ENCODE measurements at places on chromosomes 6 and 20.

- DNase-seq: no peak
Measured at GRCh38 chr20:46251211-46251673, 57.1 kb downstream of the CDH22 start.

DNA sequence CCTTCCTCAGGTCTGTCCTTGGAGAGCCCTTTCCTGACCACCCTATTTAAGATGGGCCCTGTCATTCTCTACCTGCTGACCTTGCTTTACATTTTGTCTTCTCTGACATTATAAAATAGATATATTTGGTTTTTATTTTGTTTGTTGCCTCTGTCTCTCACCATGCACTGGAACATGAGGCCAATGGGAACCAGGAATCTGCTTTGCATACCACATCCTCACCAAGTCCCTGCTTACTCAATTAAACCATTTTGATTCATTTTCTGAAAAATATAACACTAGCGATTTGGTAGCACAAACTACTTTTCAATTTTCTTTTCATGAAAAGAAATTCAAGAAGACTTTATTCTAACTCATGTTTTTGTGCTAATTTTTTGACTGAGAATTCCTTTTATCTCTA lies 32.8 kb upstream of the POPDC3 start:
- no peak for DNase-seq

DNA sequence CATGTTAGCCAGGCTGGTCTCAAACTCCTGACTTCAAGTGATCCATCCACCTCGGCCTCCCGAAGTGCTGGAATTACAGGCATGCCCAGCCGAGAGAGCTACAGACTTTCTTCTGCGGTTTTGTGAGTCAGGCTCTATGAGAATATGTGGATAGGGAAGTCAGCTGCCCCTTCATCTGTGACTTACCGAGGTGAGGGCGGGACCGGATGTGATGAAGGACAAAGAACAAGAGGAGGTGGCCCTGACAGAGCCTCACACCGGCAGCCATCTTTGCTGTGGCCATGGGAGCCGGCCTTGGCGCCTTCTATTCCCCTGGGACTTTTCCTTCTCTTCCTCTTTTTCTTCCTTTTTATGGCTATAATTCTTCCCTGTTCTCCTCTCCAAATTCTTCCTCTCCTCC lies 67.0 kb downstream of the IYD start:
- DNase-seq: no peak

DNA sequence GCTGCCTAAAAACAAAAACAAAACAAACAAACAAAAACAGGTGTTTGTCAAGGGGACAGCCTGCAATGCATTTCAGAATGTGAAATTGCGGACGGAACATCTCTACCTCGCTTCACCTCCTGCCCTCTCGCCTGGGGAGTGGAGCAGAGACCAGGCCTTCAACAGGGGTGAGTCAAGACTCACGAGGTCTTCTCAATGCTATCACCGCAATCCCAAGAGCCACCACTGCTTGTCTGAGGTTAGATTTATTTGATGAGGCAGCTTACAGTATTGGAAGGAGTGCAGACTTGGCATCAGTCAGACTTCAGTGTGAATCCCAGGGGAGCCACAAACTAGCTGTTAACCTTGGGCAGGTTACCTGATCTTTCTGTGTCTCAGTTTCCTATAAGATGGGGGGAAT lies 7.7 kb downstream of the GABRR1 start:
- DNase-seq: no peak

DNA sequence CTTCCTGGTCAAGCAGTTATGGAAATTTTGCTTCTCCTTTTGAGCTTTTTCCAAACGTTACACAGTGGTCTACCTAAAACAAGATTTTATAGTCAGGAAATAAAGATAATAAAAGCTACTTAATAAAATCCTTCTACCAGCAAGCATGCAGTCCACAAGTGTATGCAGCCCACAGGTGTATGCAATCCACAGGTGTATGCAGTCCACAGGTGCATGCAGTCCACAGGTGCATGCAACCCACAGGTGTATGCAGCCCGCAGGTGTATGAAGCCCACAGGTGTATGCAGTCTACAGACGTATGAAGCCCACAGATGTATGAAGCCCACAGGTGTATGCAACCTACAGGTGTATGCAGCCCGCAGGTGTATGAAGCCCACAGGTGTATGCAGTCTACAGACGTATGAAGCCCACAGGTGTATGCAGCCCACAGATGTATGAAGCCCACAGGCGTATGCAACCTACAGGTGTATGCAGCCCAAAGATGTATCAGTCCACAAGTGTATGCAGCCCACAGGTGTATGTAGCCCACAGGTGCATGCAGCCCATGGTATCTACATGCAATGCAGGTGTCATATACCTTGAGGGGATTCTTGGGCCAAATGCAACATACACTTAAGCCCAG lies 26.4 kb upstream of the OCSTAMP start:
- DNase-seq: no peak
